ENCODE measurements at places on chromosomes 2 and 18.

GRCh38 chr2:95207111-95207961, at the start of gene ZNF892:
TSS of gene ZNF892 (plus strand) at chr2:95207521. CDS start at chr2:95207816, 295 bp downstream.
- DNase-seq = peak; percentile 74

DNA sequence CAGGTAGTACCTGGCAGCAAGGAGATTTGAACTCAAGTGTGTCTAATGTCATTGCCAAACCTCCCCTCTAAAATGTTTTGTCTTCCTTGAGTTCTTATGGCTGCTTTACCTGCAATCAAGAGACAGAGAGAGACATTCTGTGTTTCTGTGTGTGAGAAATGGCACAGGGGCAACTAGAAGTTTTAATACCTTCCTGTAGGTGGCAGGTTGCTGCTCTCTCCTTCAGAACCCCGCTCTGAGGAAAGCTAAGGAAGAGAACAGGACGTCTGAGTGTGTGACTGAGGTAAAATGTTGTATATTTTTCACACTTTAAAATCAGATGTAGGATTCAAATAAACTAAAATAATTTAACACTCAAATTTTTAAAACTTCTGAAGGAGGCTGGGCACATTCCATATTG, 19.2 kb downstream of the DTNA start:
- no peak for DNase-seq

DNA sequence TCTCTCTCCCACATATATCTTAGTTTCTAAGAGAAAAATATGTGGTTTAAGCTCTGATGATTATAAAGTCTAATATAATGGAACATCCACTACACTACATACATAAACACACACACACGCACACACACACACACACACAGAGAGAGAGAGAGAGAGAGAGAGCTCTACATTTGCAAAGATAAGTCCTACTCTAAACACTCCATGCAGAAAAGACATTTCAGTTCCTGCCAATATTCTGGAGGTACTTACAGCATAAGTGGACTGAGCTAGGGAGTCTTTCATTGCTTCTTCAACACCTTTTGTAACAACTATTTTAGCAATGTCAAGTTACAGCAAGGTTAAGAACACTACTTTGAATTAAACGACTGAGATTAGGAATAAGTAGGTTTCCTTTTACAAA, 80.1 kb downstream of the FIGN start:
- DNase-seq = no peak

GRCh38 chr2:119208791-119209203, 14.8 kb upstream of the STEAP3 start:
- DNase-seq = no peak

DNA sequence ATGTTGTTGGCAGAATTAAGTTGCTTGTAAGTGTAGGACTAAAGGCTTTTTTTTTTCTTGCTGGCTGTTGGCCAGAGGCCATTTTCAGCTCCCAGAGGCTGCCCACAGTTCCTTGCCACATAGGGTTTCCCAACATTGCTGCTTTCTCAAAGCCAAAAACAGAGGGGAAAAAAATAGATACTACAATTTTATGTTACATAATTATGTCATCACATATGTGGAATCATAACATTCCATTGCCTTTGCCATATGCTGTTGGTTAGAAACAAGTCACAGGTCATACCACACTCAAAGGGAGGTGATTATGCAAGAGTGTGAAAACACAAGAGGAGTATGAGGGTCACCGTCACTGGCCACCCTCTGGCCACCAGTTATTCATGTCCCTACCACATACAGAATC, 154.5 kb downstream of the RTN4 start:
- DNase-seq = no peak

DNA sequence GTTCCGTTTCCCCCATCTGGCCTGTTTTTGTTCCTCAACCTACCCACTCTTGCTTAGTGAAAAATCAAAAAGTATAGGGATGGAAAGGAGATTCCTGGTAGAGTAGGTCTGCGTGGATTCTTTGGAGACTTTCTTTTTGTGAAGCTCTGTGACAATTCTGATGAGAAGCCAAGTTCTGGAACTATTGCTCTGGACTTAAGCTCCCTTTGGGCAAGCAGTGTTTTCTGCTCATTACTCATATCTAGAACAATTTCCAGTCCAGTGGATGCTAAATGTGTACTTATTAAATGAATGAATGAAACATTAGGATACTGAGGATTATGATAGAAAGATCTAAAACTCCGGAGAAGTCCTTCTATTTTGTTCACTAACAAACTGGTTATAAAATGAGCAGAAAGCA, 76.5 kb downstream of the SOCS6 start:
- no peak for DNase-seq

GRCh38 chr2:239787538-239788050, 237.5 kb downstream of the NDUFA10 start:
- no peak for DNase-seq

- no peak for DNase-seq
Observed at GRCh38 chr2:152441961-152442360, 107.0 kb downstream of the FMNL2 start.

DNA sequence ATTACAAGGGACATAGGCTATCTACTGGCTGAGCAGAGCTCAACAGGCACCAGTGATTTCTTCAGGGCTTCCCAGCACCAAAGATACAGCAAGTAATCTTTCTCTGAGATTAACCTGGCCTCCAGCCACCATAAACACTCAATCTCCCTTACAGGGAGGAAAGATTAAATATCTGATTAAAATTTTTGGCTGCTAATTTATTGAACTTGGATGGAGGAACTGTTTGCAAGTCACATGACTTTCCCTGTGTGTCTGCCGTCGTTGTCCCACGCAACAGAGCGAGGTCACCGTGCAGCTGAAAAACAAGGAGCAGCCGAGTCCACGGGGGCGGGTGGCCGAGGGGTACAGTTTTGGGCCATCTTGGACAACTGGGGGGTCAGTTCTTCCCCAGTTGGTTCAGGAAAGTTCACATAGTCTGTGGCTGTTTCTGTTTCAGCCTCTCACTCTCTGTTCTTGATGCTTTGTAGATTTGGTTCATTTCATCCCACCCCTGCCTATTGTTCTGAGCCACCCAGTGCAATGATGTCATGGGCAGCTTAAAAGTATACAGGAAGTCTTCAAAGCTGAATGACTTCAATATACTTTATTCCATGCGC, 186.8 kb upstream of the CTAGE1 start:
- no peak for DNase-seq

DNA sequence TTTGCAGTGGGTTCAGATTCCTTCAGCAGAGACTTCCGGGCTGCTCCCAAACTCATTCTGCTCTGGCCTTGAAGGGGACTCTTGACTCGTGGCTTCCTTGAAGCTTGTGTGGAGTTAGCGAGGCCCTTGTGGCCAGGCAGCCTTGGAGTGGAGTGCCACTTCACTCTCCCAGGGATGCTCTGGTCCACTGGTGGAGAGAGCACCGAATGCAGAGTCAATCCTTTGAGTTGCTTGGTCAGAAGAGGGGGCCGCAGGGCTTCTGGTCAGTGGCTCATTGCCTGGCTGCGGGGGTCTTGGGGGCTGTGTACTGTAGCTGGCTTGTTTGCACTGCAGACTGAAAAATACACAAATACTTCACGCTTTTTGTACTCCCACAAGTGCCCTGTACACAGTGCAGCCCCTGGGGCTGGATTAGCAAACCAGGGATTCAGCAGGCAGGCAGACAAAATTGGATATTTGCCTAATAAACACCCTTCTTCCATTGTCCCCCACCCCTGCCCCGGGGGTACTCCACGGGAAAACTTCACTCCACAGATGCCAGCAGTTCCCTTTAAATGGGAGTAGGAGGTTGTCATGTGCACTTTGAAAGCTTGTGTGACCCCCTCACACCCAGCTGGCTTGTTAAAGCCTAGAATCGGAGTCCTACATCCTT, 3.2 kb downstream of the GLI2 start:
- DNase-seq = no peak

- DNase-seq = no peak
Observed at GRCh38 chr2:182359990-182360662, 66.7 kb downstream of the PDE1A start.

GRCh38 chr18:9825571-9826073, 60.2 kb upstream of the TXNDC2 start:
- no peak for DNase-seq

- DNase-seq = no peak
Observed at GRCh38 chr2:21567395-21567794, 443.6 kb downstream of the TDRD15 start.

- no peak for DNase-seq
Observed at GRCh38 chr2:210009126-210009525, 6.7 kb downstream of the RPE start.

DNA sequence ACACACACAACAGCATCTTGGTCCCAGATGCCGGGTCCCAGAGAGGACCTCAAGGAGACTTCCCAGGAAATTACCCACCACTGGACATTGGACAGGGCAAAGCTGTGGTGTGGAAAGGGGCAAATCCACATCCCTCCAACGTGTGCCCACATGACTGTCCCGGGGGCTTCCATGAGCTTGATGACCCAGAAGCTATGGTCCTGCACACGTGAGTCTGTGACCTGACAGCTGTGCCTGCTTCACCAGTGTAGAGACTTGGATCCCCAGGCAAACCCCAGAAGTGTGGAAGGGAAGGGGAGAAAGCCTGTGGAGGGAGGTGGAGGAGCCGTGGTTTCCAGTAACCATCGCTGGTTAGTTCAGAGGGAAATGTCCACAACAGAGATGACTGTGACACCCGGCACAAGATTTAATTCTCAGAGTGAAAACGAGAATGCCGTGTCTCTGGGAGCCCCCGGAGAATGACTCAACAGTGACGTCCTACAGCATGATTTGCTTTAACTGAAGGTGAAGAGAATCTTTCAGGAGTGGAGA, 19.1 kb upstream of the GPR55 start:
- DNase-seq = no peak

DNA sequence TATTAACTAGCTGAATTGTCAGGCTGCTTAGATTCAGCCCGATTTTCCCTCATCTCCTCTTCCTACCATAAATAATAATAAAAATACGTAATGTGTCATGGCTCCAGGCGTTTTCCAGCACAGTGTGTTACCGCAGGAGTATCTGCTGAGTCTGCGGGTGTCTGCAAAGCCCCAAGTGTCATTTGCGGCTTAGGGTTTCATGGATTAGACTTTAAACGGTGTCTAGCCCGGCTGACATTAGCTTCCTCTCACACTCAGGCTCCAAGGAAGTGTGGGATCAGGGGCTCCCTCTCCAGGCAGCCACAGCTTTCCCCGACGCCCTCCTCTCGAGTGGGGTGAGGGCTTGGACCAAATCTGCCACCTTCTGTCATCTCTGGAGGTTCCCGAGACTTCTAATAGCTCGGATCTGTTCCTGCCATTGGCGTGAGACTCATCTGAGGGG, 14.1 kb upstream of the HOXD1 start:
- no peak for DNase-seq

DNA sequence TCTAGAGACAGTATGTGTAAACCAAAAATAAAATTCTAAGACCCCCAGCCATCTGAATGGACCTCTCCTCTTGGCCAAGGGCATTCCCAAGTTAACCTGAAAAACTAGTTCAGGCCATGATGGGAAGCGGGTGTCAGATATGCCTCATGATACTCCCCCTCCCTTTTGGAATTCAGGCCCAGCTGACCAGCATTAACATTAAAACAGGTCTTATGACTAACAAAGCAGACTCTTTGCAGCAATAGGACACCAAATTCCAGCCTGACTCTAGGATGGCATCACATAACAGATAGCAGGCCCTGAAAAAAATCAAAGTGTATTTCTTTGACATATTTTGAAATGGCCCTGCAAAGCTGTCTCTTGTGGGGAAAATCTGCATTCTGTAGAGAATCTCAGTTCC, 73.3 kb upstream of the L3MBTL4 start:
- no peak for DNase-seq

GRCh38 chr2:86769838-86770237, 20.9 kb downstream of the CD8A start:
- DNase-seq = no peak

GRCh38 chr2:105409717-105410116, 10.9 kb upstream of the FHL2 start:
- DNase-seq = no peak

DNA sequence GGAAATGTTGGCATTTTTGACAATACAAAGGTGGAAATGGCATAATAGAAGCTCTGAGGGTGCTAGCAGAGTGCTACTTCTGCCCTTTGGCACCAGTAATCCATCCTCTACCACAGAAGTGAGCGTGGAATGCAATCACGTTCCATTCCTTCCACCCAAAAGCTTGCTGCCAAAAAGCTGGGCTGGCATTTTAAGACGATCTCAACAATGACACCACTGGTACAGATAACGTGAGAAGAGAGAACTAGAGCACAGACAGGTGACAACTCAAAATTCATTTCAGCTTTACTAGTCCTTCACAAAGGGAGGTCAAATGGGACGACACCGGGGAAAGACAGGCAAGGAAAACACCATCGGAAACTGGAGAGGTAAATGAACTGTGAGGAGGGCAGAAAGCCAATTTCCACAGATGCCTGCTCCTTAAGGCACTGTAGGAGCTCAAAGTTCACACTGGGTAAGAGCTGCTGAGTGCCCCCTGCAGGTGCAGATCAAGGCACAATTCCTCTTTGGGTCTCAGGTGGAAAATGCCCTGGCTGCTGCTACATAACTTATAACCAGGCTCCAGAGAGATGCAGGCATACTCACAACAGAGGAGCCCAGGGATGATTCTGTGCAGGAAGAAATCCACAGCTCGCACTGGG, 50.7 kb upstream of the RNU4ATAC start:
- no peak for DNase-seq

DNA sequence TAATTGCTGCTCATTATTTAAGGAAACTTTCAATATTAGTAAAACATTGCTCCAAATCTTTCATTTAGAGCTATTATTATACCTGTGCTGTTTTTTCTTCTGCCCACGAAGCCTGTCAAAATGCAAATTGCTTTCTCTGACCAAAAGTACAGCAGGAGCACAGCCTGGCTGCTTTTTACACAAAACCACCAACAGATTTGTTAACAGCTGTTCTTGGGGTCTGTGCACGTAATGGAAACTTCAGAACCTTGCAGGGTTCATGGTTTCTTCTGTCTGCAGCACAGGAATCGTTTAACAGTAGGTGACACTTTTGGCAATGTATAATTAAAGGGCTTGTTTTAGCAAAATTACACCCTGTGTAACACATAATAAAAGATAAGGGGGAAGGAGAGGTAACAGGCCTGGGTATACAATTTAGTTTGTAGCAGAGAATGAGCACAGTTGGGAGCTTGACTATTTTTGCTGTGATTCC, 447.3 kb downstream of the KCNJ3 start:
- no peak for DNase-seq

GRCh38 chr2:50546790-50547189, 485.1 kb downstream of the NRXN1 start:
- DNase-seq = no peak

DNA sequence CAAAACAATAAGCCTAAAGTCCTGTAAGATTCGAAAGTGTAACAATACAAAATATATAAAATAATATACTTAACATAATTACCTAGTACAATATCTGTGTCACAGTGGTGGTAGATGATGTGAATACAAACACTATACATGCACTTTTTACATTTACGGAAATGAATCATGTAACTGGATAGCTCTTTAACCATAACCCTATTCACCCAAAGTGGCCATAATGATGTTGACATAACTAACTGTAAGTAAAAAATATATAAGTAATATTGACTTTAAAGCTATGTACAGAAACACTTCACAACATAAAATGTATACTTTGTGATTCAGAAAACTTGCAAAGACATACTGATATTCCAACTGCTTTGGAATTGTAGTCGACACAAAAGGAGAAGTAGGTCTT, 616.9 kb upstream of the SLC8A1 start:
- DNase-seq = no peak
